C1 segment of cervical spinal cord (tissue), 14 donors: ENCODE measurements at places on chromosomes 2 and 18.

DNA sequence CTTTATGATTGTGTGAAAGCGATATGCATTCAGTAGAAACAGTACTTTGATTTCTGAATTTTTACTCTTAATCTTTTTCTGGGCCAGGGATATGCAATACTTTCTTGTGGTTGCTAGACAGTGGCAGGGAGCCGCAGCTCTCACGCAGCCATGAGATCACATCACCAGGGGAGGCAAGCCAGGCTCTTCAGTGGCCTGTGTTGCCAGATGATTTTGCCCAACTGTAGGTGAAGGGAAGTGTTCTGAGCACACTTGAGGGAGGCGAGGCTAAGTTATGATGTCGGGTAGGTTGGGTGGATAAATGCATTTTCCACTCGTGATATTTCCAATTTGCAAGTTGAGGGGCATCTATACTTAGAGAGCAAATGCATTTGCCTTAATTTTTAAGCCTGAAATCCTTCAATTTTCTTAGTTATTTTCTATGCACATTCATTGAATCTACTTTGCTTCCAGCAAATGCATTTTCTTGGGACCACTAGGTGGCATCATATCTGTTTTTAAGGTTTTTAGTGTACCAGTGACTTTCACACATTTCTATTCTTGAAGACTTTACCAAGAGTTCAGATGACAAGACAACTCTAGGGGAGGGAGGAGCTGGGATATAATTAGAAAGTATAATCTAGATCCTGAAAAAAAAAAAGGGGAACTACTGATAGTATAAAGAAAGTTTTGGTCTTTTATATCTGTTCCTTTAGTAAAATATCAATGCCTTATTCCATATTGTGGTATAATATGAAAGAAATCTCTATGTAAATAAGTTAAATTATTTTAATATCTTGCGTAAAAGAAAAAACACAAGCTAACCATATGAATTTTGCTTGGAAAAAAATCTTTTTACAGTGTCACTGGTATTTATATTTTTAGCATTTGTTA, 643.3 kb downstream of the SOCS6 start:
- DNase-seq: no peak

- no peak for DNase-seq
These were observed 515.3 kb upstream of the DCC start for GRCh38 chr18:51824746-51825145.

GRCh38 chr2:950080-950966, at the start of gene SNTG2:
Gene SNTG2, plus strand, starts transcription at chr2:950849. Its CDS starts 148 bp downstream, at chr2:950997.
- DNase-seq: no peak

- DNase-seq: no peak
These were observed 92.3 kb downstream of the EDAR start for GRCh38 chr2:108896741-108897140.

GRCh38 chr18:29496152-29496680, 1319.3 kb upstream of the CDH2 start:
- DNase-seq: no peak

GRCh38 chr18:63971320-63972001, 1.6 kb downstream of the SERPINB8 start:
- DNase-seq: no peak

- no peak for DNase-seq
These were observed 50.9 kb downstream of the PLEKHA3 start for GRCh38 chr2:178531168-178531567.

DNA sequence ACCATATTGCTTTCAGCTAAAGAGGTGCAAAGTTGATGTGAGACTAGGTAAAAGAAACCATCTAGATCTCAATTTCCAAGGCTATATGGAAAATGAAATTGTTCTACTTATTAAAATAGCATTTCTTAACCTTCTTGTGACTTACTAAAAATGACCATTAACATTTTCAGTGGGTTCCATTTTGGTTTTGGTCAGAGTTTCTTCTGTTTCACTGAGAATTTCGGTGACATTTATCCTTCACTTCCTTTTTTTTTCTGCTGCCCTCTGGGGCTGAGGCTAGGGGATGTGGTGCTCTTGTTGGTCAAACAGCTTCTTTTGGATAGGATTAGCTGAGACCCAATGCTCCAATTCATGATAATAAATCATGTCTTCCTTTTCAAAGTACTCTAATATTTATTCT, 44.3 kb upstream of the REL start:
- DNase-seq: no peak

DNA sequence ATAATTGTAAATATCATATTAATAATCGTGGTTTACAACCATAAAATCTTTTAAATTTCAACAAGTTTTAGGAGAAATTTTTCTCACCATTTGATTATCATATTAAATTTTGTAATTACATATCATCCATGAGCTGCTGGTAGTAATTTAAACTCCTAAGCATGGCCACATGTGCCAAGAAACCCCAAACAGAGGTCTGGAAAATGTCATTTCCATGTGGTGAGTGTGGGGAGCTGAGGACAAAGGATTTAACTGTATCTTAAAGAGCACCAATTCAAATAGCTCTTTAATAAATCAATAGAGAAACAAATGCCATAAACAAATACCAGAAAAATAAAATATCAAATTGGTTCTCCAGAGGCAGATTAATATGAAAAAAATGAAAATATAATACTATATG, 26.3 kb downstream of the PSME4 start:
- DNase-seq: no peak

DNA sequence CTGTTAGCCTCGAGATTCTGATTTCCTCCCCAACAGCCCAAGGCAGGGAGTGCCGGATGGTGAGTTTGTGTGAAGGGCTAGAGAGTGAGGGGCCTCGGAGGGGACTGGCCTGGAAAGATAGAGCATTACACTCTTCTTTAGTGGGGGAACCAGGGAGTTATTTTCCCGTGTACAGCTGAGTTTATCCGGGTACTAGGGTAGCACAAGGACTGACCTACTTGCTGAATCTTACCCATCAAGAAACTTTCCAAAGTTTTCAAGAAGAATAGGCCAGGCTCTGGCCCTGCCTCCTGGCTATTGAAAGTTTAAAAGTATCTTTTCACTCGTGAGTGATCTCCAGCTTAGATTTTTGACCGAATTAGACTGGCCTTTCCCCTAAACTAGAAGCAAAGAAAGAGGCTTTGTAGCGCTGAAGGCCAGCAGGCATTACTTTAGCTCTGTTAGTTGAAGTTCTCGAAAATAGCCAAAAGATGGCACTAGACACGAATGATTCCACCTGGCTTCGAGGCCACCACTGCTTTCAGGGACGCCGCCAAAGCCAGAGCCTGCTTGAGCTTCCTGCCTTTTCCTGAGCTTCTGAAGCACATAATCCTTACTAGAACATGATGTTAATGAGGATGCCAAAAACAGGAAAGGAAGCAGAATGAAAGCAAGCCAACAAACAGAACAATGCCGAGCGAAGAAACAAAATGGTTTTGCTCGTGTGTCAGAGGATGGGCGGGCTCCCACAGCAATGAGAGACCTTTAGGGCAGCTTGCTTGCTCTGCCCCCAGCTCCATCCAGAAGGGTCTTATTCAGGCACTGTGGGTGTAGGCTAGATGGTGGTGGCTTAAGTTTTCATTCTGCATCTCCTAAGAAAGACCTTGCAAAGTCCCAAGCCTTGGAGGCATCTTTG, 55.8 kb downstream of the TSN start:
- peak; percentile 28 for DNase-seq

- no peak for DNase-seq
These were observed 5.2 kb downstream of the TMEM127 start for GRCh38 chr2:96260387-96261260.

GRCh38 chr2:62197011-62197924, 1.4 kb downstream of the B3GNT2 start:
- DNase-seq: no peak

DNA sequence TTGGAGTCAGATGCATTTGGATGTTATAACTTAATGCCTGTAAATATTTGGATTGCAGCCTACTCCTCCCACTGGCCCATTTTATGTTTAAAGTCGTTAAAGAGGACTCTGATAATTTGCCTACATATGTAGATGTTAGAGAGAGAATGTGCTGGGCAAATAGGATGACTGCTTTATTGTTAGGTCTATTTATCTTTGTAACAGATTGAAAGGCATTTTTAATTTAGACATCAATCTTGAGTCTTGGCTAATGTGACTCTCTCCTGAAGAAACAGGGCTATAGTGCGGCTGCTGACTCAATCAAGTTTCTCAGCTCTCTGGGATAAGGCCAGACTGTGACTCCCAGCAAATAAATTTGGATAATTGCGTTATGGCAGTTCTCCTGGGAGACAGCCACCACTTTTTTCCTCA, 1101.4 kb downstream of the CBLN2 start:
- no peak for DNase-seq

GRCh38 chr2:217638031-217638430, 364.8 kb downstream of the TNS1 start:
- DNase-seq: no peak

GRCh38 chr2:31004257-31004656, 134.0 kb downstream of the GALNT14 start:
- DNase-seq: no peak

DNA sequence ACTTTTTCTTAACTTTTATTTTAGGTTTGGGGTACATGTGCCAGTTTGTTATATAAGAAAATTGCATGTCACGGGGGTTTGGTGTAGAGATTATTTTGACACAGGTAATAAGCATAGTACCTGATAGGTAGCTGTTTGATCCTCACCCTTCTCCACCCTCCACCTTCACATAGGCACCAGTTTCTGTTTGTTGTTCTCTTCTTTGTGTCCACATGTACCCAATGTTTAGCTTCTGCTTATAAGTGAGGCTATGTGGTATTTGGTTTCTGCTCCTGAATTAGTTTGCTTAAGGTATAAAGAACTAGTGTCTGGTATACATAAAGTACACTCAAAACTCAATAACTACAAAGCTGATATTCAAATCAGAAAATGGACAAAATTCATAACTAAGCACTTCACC, 654.6 kb upstream of the LINC00305 start:
- DNase-seq: no peak
